ENCODE measurements at places on chromosomes 13 and 19.
A peak's percentile ranks its signal among the peaks of the same experiment; 100 is the strongest.

DNA sequence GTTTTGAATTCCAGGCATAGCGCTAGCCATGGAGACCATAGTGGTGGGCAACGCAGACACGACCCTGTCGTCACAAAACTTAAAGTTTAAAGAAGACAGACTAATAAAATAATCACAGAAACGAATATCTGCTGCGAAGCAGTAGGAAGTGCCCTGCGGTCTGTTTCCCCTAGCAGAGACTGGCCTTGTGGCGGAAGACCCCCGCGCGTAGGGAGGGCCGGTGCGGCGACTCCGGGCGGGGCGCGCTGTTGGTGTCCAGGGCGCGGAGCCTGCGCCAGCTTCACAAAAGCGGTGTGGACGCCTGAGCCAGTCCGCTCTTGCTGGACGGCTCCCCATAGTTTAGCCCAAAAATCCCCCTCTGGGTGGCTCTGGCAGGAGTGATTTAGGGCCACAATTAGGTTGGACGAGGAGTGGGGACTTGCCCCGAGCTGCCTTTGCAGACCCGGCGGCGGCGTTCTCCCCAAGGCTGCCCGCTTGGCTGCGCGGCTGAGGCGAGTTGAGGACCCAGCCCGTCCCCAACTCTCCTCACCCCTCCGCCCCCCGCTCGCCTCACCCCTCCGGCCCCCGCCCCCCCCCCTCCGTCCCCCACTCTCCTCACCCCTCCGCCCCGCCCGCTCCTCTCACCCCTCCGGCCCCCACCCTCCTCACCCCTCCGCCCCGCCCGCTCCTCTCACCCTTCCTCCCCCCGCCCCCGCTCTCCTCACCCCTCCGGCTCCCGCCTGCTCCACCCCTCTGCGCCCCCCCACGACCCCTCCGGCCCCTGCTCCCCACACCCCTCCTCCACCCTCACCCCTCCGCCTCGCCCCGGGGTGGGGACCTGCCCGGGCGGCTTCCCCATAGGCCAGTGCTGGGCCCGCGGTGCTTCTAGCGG, 14.2 kb upstream of the LATS2 start:
- peak; percentile 11 for DNase-seq

DNA sequence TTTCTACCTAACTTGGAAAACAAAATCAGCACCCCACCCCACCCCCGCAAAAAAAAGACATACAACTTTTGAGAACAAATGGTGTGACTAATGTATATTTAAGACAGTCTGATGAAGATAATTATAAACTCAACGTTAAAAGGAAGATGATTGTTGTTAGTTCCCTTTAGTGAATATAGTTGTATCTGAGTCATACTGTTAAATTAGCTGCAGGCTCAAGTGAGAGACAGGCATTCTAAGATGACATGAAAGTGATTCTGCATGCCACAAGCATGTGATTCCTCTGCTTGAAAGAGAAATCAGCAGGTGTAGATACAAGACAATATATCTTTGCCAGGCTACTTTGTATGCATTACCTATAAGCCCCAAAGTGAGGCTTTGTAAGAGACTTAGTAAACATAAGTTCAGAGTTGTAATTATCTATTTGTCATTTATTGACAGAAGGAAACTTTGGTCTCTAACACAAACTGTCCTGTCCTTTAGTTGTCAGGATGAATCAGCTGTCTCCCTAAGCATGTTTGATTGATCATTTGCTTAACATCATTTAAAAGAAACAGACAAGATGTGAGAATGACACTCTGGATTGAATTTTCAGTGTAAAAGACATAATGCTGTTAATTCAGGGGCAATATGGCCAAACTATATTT, 319.4 kb upstream of the HTR2A start:
- no peak for DNase-seq

DNA sequence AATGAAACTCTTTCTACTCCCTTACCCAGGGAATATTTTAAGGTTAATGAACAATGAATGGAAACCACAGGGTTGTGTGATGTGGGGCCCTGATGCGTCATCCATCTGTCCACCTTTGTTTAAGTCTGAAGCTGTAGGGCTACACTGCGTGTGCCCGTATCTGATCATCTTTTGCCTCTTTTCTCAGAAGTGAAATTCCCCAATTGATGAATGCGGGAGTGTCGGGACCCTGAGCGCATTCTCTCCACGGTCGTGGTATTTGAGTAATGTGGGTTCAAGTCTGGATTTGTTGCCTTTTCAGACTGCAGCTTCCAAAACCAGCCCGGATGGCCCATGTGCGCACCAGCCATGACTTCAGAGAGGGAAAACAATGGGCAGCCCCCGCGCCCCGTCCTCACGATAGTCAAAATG, 112.3 kb downstream of the COL4A2 start:
- DNase-seq: no peak

GRCh38 chr13:82248762-82249161, 1633.5 kb downstream of the SLITRK1 start:
- DNase-seq: no peak

- DNase-seq: no peak
Measured at GRCh38 chr13:109941221-109941620, 154.8 kb upstream of the IRS2 start.

GRCh38 chr19:31214086-31214485, 135.2 kb downstream of the TSHZ3 start:
- DNase-seq: peak; percentile 41

GRCh38 chr19:14089662-14090508, 666 bp downstream of the SAMD1 start:
- DNase-seq: no peak

DNA sequence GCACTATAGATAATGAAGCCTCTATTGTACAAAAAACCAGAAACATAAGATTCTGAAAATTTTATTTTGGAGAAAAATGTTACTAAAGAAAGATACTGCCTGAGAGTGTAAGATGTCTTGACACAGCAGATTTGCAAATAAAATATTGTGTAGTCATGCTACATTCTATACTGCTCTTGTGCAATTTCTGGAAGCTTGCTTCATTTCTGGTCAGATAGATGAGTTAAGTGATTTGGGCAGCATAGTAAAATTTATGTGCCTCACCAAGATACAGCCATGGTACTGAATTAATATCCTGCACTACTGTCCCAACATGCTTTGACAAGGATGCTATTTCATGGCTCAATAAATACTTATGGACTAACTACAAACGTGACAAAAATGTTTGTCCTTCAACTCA, 55.1 kb upstream of the STARD13 start:
- no peak for DNase-seq

GRCh38 chr13:43573361-43573740, 213.4 kb downstream of the ENOX1 start:
- DNase-seq: no peak

DNA sequence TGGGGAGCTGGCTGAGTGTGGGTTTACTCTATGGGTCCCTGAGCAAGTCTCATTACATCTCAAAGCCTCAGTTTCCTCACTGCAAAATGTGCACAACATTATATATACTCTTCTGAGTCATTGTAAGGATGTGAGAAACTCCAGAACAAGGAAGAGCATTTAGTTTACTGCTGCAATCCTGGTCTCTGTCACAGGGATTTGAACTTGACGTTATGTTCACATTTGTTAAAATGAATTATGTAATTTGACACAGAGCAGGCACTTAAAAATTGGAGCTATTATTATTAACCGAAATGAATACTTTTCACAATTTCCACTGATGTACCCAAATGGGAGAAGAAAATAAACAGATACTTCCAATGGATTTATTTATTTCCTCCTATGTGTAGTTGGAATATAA, 101.0 kb downstream of the STARD13 start:
- DNase-seq: no peak

GRCh38 chr19:51030631-51031030, 4.2 kb downstream of the KLK12 start:
- no peak for DNase-seq

- DNase-seq: no peak
Measured at GRCh38 chr13:63541336-63541735, 2125.7 kb upstream of the PCDH20 start.

DNA sequence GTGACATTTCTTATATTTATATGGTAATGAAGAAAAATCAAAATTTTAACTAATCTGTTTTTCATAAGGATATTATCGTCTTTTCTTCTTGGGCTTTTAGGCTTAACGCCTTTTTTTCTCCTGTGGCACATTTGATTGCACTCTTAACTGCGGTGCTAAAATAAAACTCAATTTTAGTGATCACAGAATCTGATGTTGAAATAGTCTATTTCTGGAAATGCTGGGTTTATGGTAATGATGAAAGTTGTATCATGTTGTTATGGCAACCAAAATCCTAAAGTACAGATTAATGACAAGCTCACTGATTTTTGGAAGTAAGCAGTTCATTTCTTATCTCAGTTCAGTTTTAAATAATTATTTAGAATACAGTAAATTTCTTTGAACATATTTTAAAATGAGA, 85.3 kb downstream of the COG6 start:
- DNase-seq: no peak

GRCh38 chr19:49911381-49912145, 14.9 kb upstream of the IL4I1 start:
- DNase-seq: no peak

DNA sequence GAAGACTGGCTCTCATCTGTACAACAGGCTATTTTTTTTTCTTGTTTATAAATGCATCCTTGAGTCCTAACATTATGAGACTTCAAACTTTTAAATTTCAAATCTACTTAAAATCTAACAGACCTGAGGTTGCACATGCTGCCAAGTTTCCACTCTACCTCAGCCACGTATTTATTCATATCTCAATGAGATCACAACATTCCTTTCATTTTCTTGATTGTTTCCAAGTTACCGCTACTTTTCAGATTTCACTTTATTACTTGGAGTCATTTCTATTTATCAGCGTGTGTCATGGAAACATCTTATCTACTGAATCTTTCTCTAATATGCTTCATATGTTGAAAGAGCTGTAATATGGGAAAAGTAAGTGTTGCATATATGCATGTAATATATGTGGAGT, 1257.5 kb upstream of the ATXN8OS start:
- no peak for DNase-seq

- no peak for DNase-seq
Measured at GRCh38 chr13:24713022-24713421, 32.8 kb downstream of the ATP12A start.

GRCh38 chr19:18807861-18808331, 16.8 kb upstream of the COMP start:
- no peak for DNase-seq

DNA sequence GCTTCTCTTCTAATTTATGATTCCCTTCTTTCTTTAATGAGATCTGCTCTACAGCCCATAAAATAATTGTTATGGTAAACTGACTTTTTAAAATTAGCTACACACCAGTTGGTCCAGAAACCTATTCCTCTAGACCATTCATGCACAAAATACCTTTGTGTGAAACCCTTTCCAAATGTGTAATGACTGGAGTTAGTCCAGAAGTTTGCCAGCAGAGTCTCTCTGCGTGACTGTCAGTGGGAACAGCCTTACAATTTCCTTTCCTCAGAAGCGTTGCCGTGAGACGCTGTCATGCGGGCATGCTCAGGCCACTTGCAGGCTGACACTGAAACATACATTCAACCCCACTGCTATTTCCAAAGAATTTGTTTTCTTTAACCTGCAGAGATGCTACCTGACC, 965.2 kb downstream of the PCDH9 start:
- no peak for DNase-seq

- peak; percentile 86 for DNase-seq
Measured at GRCh38 chr19:46860125-46860845, 512 bp upstream of the ARHGAP35 start.

DNA sequence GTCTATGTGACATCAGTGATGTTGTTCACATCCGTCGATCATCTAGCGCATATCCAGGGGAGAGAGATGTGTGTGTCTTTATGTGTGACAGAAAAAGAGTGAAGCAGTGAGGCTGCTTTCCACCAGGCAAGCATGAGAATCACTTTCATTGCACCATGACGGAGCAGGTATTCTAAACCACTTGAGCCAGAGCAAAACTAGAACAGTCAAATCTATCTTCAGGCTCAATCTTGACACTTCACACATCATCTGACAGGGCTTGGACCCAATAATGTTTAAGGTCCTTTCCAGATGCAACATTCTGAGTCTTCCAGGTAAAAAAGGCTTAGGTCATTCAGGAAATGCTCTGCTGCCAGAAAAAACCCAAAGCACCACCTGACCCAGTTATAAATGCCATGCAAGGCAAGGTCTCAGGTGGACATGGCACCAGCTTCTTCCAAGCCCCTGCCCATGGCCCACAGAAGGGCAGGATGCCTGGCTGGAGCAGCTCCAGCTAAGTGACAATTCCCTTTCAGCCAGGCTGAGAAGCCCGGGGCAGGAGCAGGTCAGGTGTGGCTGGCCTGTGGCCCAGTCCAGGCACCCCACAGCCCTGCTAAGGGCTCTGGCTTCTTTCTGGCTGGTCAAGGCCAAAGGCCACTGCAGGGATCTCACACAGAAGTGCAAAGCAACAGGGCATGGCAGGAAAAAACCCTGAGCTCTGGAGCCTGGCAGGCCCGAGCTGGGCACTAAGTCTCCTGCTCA, 5.0 kb downstream of the ELAVL1 start:
- no peak for DNase-seq

DNA sequence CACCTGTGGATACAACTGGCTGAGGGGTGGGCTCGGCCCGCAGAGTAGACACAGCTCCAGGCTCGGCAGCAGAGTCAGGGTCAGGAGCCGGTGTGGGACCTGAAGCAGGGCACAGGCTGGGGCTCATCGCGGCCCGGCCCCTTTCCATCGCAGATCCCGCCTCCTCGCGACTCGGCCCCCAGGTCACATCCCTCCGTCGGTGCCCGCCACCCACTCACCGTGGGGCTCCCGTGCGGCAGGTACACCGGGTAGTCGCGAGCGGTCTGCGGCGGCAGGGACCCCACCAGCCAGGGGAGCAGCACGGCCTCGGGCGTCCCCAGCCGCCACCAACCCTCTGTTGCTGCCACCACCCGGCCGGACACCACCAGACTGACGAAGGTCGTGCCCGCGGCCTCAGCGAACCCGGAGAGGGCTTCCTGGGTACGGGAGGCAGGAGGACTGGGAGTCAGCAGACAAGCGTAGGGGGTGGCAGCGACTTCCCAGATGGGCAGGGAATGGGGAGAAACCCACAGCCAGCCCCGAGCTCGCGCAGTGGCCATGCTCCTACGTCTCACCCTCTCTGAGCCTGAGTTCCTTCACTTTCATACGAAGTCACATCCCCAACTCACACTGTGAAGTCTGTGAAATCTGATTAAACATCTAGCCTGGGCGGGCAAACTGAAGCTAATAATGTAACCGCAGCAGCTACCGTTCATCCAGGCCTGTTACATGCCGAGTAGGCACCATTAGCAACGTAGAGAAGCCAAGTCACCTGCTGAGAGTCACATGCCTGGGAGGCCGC, 3.7 kb downstream of the FUZ start:
- no peak for DNase-seq

- no peak for DNase-seq
Measured at GRCh38 chr13:99356262-99357091, 49.3 kb upstream of the GPR183 start.

DNA sequence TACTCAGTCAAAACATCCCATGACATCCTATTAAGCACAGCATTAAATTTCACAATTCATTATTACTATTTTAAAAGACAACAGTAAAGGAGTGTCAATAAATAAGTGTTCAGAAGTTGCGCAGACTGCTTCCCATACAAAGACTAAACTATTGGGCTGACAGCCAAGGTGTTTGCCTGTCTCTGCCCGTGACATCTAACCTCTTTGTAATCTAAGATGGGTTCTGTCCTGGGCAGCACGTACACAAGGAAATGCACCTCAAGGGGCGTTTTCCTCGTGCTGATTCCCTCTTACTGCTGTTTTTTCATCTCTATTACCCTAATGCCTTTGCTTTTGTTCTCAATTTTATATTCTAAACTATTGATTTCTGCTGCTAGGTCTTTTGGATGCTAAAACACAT, 216.3 kb downstream of the NHLRC3 start:
- no peak for DNase-seq

- DNase-seq: no peak
Measured at GRCh38 chr13:49681842-49682435, 9.3 kb downstream of the EBPL start.

GRCh38 chr19:31268751-31269383, 80.4 kb downstream of the TSHZ3 start:
- DNase-seq: no peak
